Hematopoietic multipotent progenitor cell treated with erythropoietin and hydrocortisone succinate and interleukin-3 and kit ligand, for 15 days (in vitro differentiated cells): ENCODE measurements at places on chromosomes 5 and 9.

DNA sequence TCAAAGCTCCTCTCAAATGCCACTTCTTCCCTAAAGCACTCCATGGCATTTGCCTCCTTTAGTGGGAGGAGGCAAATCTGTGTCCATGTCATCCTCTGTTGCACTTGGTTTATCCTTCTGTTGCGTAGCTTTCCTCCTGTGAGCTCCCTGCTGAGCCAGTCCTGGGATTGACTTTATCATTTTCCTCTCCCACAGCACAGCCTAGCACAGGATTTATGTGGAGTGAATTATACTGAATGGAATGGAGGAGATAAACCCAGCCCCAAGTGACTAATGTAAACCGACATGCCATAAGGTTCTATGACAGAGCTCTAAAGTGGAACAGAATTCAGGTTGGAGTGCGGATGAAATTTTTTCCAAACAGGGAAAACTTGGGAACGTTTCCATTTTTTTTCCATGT is 26.4 kb upstream of the TOMM5 start:
- DNase-seq, result no peak

DNA sequence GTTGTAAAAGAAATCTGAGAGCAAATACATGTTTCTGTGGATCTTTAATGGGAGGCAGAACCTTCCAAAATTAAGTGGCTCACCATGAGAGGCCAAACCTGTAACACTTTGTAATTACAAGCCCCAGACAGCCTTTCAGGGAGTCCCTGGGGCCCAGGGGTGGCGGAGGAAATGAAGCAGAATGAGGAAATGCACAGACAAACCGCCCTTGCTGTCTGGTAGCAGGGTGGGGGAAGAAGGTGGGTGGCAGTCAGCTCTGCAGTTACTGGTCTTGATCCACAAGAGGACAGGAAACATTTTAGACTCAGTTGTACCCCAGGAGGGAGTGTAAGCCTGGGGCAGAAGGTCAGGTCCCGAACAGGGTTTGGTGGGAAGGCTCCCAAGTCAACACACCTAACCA is 6.5 kb downstream of the ARL14EPL start:
- no peak for DNase-seq

DNA sequence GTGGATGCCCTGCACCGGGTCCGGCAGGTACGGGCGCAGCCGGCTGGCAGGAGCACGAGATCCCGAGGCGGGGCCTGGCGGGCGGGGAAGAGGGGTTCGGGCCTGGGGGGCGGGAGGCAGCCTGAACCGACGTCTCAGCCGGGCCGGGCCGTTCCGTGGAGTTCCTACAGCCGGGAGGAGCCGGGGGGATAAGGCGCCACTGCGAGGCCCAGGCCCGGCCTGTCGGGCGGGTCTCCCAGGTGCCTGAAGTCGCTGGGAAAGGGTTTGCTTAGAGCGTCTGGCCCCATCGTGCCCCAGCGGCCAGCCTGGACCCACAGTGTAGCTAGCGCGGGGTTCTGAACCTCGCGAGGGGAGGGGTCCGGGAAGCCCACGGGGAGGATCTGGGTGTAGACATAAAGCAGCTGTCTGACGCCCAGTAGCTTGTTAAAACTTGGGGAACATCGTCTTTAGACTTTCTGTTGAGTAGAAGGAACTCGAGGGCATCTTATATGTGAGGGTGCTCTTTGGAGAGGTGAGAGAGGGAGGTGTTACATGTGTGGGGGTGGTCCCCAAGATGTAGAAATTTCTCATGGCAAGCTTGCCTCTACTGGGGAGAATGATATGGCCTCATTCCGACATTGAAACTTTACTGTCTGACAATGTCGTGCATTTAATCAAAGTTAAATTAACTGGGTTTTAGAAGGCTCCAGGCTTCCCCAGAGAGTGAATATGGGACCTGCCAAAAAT is 524 bp downstream of the FUBP3 start:
- DNase-seq, result peak; percentile 10

GRCh38 chr9:19720377-19720776 is 68.5 kb downstream of the SLC24A2 start:
- DNase-seq, result no peak

GRCh38 chr5:39947657-39948056 is 522.9 kb upstream of the DAB2 start:
- no peak for DNase-seq
